ENCODE measurements at places on chromosomes 12 and 14.

DNA sequence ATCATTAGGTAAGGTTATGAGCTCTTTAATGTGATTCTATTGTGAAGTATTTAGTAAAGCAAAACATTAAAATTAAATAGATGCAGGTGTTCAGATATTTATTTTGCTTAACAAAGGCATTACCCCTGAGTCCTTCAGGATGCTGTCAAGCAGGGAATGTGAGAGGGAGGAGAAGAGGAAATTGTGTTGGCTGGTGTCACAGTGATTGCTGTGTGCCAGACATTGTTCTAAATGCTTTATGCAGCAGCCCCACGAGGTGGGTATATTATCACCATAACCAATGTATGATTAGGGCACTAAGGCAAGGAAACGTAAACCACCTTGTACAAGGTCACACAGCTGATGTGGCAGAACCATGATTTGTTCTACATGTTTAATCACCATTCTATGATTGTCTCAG is 80.1 kb downstream of the STAB2 start:
- DNase-seq: no peak

DNA sequence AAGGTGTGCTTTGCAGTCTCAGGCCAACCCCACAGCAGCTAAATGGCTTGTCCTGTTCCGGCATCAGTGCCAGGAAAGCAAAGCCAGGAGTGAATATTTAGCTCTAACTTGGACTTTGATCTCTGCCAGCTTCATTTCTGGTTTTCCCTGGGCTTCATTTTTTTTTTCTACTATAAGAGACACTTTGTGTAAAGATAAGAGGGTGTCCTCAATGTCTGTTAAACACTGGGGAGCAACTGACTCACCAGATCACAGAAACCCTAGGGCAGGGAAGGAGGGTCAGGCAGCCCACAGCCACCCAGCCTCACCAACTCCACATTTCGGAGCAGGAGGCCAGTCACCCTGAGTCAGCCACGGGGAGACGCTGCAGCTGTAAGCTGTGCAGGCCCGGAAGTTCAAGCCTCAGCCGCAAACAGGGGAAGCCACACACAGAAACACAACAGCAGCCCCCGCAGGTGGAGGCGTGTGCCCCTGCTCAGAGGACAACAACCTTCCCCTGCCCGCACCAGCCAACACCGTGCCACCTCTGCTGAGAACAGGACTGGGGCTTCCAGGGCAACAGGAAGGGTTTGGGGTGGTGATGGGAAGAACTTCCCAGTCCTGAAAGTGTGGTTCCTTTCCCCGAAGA is 6.3 kb downstream of the TNFRSF1A start:
- DNase-seq: peak; percentile 77

DNA sequence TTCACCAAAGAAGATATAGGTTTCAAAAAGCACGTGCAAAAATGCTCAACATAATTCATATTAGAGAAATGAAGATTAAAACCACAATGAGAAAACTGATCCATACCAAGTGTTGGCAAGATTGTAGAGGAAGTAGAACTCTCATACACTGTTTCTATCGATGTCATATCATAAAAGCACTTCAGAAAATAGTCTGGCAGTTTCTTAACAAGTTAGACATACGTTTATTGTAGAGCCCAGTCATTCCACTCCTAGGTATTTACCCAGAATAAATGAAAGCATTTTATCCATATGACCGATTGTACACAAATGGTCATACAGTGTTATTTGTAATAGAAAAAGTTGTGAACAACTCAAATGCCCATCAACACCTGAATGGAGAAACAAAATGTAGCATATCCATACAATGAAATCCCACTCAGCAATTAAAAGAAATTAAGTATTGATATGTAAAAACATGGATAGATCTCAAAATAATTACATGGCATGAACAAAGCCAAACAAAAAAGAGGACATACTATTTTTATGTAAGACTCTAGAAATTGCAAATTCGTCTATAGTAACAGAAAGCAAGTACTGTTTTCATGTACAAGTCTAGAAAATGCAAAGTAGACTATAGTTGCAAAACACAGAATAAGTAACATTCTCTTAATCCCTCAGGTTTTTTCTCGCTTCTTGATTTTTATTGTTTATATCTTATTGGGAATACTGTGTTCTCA is 41.0 kb downstream of the USP15 start:
- DNase-seq: no peak

- no peak for DNase-seq
Measured at GRCh38 chr12:54037360-54038283, 4.8 kb downstream of the HOXC5 start.

DNA sequence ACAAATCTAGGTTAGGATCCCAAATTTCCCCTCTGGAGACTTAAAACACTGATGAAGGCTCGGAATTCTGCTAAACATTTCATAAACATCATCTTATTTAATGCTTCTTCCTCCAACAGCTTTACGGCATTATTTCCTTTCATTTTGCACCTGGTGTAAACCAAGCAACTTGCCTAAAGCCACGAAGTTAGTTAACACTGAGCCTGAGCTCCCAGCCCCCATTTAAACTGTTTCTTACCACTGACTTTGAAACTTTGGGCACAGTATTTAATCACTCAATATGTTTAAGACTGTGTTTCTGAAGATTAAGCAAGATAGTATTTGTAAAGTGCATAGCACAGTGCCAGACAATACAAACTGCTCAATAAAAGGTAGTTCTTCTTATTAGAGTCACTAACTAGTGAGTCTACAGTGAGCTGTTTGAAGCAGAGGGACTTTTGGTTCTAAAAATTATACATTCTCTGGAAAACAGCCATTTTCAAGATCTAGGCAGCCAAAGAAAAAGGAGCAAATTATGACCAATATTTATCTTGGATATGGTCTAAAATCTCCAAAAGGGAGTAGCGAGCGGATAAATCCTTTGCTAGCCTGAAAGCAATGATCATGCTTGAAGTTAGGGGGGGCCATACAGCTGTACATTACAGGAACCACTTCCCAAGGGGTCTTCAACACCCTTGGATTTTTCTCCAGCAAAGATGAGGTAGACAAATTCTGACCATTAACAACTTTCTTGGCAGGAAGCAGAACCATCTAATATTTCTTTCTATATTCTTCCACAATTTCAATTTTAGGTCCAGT is 4.0 kb downstream of the EGLN3 start:
- no peak for DNase-seq

DNA sequence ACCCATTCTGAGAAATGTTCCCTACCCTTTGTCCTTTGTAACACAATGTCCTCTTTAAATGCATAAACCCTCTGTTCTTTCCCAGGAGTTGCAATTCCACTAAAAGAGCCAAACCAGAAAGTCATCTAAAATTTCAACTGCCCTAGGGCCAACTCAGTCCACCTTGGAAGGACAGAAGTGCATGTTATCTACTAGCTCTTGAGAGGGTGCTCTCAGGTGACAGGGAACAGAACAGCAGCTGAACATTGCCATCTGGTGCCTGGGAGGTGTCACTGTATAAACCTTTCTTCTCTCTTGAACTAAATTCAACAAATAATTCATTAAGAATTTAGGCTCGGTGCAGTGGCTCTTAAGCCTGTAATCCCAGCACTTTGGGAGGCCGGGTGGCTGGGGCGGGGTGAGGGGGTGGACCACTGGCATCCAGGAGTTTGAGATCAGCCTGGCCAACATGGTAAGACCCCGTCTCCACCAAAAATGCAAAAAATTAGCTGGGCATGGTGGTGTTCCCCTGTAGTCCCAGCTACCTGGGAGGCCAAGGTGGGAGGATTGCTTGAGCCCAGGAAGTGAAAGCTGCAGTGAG is 10.3 kb upstream of the FERMT2 start:
- DNase-seq: peak; percentile 11

DNA sequence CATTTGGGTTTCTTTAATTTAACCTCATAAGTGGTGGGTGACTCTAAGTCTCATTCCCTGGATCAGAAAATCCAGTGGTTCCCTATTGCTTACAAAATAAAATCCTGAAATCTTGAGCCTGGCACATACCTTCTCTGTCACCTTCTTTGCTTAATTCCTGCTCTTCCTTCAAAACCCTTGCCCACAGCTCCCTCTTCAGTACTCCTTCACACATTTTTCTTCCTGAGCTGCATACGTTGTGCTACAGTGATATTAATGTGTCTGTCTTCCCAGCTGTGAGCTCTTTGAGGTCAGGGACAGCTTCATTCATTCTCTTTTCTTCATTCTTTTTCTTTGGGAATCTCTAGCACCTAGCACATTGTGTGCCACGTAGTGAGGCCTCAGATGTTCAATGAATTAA is 9.5 kb downstream of the TSPAN11 start:
- DNase-seq: no peak

DNA sequence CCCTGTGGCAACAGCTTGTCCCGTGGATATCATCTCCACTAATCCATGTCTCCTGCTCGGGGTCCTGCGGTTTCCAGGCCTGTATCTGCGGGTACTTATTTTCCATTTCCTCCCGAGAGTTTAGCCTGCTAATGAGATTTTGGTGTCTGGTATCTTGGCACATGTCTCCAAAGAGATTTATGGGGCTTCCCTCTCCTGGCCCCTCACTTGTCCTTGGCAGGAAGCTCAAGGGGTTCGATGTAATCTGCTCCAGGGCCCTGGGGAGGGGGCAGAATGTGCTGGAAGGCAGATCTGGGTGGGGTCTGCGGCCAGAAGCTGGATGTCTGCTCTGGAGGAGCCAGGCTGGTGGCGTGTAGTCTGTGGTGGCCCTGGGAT is 85.7 kb downstream of the KIF26A start:
- DNase-seq: no peak

- no peak for DNase-seq
Measured at GRCh38 chr12:33771889-33772288, 250.4 kb upstream of the ALG10 start.

GRCh38 chr12:132665794-132666193 is 21.3 kb downstream of the POLE start:
- DNase-seq: no peak

DNA sequence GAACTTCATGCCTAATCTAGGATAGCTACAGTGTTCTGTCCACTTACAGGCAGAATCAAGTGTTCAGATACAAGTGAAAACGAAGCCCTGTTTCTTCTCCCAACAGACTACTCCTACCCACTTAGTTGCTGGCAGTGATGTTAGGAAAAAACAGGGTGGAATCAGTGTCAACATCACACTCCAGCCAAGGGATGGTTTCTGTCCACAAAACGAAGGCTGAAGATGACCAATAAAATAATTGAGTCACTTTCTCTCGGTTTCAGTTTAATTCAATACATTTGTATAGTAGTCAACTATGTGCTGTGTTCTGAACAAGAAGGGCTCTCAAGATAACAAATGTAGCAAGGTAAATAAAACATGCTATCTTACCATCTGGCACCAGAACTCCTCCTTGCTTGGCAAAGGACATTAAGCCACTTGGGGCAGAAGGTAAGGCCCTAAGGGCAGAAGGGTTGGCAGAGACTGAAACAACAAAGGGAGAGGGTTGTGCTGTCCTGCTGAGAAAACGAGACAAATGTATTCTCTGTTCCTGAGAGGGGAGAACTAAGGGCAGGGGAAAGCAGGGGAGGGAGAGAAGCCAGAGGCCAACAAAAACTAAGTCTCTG is 393.6 kb downstream of the DPF3 start:
- DNase-seq: no peak

Measured in GDM1 (cell line).